ENCODE measurements at places on chromosomes 16 and 17.
A peak's percentile ranks its signal among the peaks of the same experiment; 100 is the strongest.

DNA sequence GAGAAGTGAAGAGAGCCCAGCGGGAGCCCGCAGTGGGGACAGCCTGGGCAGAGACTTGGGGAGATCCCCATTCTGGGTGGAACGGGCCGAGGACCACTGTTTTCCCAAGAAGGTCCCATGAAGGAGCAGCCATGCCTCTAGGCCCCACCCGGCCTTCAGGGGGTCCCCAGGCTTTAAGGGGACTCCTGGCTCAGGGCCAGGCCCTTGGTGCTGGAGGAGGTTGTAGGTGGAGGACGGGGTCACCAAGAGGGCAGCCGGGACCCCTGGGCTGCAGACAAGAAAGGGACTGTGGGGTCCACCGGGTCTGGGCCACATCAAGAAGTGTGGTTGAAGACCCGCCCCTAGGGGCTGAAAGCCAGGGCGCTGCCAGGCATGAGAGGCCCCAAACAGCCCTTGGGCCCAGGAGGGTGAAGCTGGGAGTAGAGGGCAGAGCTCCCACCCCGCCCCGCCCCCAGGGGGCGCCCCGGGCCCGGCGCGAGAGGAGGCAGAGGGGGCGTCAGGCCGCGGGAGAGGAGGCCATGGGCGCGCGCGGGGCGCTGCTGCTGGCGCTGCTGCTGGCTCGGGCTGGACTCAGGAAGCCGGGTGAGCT, at the start of gene PRSS21:
TSS of gene PRSS21 (plus strand) at position 487 of the 589 bp plus-strand sequence. CDS start at position 519, 32 bp downstream.
- DNase-seq = peak; percentile 16

DNA sequence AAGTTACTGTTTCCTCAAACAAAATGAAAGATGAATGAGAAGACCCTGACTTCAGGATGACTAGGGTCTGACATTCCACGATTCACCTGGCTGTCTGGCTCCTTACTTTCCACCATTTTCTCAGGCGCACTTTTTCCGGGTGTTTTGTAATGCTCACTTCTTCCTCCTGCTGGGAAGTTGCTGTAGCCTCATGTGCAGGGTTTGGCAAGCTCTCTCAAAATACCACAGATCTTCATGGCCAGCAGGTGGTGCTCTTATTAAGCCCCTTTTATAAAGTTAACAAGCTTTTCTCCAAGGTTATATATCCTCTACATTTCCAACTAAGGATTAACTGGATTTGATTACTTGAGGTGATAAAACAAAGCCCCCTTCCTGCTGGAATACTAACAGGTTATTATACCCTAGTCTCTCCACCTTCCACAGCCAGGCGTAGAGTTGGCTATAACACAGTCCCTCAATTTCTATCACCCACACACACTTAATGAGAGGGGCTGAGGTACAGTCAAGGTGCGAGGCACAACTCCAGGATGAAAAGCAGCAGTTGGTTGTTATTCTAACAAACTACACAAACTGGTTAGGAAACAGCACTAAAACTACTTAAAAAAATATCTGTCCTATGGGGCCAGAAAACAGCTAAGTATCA, 45.4 kb downstream of the STH start:
- DNase-seq = no peak

DNA sequence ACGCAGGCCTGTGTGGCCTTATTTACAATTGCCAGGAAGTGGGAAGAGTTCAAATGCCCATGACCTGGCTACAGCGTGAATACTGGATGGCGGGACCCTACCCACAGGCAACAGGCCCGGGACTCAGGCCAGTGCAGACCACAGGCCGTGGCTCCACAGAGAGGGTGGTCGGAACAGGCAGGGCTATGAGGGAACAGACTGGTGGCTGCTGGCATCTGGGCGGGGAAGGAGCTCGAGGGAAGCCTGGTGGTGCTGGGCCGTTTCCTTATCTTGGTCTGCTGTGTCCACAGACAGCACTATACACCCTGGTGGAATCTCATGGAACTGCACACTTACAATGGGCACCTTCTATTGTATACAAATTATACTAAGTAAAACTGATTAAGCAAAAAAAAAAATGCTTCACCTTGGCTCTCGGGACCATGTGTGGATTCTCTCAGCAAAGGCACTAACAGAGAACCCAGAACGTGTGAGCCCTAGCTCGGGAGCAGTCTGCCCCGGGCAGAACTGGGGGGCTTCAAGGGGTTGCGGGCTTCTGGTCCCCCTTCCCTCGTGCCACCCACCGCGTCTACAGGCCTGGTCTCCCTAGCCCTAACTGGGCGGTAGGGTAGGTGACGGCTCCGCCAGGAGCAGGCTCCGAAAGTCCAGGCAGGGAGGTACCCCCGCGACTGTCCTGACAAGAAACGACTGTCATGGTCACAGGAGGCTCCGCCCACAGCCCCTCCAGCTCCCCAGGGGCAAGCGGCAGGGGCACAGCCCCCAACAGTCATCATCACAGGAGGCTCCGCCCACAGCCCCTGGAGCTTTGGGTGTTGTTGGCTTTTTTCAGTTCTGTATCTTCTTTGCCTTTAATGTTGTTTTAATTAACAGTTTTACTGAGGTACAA, 21.8 kb downstream of the CEP131 start:
- no peak for DNase-seq

- DNase-seq = no peak
Observed at GRCh38 chr16:17511340-17511739, 40.6 kb upstream of the XYLT1 start.

DNA sequence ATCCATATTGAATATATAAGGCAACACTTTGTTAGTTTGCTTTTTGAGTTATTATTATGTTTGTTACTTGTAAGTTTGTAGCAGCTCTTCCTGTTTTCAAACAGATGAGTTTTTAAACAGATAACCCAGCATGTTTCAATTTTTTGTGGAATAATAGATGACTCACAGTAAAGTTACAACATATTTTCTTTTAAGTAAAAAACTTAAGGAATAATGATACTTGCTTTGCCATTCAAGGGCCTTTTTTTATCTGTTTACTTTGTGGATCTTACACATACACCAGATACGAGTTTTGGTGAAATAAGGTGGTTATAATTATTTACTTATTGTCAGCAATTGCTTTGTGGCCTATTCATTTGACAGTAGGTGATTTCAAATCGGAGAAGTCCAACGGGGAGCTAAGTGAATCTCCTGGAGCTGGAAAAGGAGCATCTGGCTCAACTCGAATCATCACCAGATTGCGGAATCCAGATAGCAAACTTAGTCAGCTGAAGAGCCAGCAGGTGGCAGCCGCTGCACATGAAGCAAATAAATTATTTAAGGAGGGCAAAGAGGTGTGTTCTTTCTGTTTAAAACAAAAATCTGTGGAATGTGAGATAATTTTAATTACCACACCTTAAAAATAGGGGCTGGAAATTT, 66.3 kb downstream of the BPTF start:
- DNase-seq = no peak

Measured in stimulated activated CD4-positive, alpha-beta T cell treated with anti-CD3 and anti-CD28 coated beads, Interleukin-12 subunit alpha, Interleukin-12 subunit beta, amount 100 ng/mL, for 48 hours (primary cell).